ENCODE measurements at places on chromosomes 16 and 17. TPM values are rescaled to one million over a fixed set of nuclear protein-coding genes. Genes with fewer than 3 reads are reported as not detected.

DNA sequence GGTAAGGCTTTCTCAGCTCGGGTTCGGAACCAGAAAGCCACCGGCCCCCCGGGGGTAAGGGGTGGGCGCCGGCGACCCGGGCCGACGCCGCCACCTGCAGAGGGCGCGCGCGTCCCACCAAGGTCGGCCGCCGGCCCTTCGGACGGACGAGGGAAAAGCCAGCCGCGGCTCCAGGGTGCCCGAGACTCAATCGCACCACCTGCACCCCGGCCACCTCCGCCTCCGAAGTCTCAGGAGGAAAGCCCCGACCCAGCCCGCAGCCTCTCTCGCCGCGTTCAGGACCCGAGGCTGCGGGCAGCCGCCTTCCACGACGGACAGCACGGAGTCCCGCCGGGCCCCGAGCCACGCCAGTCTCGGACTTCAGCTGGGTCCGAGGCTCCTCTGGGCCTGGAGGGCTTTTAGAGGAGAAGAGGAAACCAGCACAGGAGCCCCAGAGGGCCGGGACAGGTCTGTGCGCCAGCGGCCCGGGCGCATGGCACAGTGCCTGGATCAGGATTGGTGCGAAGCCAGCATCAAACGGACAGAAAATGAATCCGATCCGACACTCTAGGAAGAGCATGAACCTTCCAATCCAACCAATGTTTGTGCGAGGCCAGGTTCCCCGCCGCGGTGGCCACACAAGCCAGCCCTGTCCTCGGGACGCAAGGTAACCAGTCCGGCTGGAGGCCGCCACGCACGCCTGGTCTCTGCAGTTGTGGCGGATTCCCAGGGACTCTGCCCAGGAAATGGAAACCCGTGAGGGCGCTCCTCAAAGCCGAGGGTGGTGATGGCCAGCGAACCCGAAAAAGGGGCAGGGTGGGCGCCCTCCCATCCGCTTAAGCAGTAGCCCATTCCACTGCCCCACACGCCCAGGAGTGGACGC lies 6.7 kb downstream of the CBX8 start:
- peak; percentile 81 for DNase-seq

GRCh38 chr16:80085606-80086005 lies 455.2 kb upstream of the DYNLRB2 start:
- DNase-seq: no peak

DNA sequence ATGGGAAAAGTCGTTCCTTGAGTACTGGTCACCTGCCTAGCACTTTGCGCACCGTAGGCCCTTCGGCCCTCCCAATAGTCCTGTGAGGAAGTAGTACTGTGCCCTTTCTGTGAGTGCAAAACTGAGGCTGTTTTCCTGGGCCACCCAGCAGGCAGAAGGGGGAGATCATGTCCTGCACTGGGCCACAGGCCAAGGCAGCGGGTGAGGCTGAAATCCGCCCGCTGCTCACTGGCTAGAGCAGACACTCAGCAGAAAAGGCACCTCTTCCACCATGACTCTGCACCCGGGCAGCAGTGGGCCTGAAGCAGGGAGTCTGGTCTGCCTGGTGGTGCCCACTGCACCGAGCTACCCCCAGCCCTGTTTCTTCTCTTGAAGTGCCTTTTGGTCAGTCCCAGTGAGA lies 20.2 kb downstream of the METTL22 start:
- no peak for DNase-seq

DNA sequence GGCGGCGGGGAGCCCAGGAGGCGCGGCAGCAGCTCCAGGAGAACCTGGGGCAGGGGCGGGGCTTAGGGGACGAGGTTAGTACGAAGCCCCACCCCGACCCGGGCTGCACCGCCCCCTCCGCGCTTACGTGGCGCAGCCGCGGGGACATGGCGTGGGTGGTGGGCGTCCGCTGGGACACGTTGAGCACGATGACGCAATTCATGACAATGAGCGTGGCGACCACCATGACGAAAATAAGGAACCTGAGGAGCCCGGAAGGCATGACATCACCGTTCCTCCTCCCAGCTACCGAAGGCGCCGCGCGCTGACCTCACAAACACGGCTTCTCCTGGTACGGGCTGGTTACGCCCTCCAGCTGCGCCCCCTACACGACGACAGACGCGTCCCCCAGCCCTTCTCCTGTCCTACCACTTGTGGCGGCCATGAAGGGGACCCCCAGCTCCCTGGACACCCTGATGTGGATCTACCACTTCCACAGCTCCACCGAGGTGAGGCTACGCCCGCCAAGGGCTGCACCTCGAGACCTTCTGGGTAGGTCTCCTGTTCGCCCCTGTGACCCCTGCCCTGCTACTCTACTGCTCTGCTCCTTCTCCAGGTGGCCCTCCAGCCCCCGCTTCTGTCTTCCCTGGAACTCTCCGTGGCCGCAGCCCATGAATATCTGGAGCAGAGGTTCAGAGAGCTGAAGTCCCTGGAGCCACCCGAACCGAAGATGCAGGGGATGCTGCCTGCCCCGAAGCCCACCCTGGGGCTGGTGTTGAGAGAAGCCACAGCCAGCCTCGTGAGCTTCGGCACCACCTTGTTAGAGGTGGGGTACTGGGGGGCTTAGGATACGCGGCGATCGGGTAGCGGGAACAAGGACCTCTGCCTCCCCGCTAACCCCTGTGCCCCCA lies at the start of gene C17orf107:
Gene C17orf107 (plus strand): TSS at position 196 of the 890 bp plus-strand sequence. CDS start 227 bp downstream, at position 423.
- peak; percentile 92 for DNase-seq

GRCh38 chr17:900336-900934 lies 79.1 kb downstream of the NXN start:
- no peak for DNase-seq

GRCh38 chr16:23836404-23837311 lies 875 bp downstream of the PRKCB start:
- peak; percentile 68 for DNase-seq

- no peak for DNase-seq
Measured at GRCh38 chr17:40064971-40065768, 2.4 kb downstream of the THRA start.

DNA sequence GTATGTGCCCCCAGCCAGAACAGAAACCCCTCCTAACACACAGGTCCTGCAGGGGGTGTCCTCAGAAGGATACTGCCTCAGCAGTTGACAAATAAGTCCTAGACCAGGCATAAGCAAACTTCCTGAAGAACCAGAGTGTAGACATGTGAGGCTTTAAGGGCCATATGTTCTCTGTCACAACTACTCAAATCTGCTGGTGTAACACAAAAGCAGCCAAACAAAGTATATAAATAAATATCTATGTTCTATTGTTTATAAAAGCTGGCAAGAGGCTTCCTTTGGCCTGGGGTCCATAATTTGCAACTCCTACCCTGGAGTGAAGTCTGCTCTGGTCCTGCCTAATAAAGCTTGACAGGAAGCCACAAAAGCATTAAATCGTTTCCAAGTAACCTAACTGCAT lies 9.9 kb downstream of the FAM83G start:
- no peak for DNase-seq

DNA sequence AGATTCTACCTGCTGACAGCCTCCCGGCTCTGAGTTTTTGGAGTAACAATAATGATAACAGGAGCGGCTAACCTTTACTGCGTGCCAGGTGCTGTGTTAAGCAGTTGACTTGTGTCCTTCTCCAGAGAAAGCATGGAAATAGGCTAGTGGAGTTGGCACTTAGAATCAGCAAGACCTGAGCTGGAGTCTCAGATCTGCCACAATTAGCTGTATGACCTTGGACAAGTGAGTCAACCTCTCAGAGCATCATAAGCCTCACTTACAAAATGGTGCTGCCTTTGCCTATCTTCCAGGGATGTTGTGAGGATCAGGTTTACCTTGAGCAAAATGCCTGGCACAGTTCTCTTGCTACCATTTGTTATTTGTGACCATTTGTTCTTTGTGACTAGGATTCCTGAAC lies 32.1 kb upstream of the TEX2 start:
- no peak for DNase-seq

- DNase-seq: peak; percentile 80
Measured at GRCh38 chr17:1961189-1961588, 63.9 kb downstream of the RTN4RL1 start.

DNA sequence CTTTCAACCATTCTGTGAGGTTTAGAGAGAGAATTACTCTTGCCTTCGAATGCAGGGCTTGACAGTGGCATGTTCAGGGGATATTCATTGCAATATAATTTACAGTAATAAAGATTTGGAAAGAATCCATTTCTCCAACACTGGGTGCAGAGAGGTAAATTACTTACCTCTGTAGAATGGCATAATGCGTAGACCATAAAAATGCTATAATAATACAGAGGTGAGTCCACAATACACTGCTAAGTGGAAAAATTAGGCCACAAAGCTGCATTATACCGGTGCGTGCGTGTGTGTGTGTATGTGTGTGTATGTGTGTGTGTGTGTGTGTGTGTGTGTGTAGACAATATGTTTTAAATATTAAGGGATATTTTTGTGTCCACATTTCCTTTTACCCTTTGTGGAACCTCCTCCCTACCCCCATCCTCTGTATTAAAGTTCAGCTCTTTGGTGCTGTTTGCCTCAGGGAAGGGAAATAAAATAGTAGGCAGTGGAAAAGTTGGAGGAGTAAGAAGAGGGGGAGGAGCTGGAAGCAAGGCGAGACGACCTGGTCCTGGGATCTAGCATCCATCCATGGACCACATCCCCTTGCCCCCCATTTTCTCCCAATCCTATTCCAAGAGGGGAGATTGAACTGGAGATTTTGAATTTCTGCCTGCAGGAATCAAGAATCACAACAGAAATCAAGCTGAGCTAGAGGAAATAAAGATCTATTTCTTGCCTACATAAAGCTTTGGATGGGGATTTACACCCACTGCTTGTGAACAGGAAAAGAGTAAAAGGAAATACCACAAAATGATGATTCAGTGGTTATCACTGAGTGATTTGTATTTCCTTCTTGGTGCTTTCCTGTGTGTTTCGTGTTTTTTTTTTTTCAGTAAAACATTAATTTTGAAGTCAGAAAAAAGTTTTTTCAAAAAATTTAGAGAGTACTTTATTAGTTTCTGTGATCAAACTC lies 124.8 kb downstream of the RGS9 start:
- no peak for DNase-seq

GRCh38 chr17:69722518-69722917 lies 308.0 kb downstream of the MAP2K6 start:
- DNase-seq: no peak

DNA sequence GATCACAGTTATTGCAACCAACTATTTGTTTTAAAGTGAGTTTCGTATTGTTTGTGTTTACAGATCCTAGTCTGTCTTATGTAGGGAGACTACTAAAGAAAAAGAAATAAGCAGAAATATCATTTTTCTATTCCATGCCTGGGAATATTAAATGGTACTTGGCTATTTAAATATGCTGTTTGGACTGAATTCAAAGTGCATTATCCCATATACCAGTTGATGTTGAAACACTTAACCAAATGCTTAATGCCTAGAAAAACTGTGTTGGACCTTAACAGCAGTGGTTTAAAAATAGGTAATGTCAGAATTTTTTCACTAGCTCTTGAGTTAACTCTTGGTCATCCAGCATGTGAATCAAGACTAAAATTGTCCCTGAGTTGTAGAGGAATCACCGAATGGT lies 37.5 kb upstream of the TOM1L1 start:
- no peak for DNase-seq

DNA sequence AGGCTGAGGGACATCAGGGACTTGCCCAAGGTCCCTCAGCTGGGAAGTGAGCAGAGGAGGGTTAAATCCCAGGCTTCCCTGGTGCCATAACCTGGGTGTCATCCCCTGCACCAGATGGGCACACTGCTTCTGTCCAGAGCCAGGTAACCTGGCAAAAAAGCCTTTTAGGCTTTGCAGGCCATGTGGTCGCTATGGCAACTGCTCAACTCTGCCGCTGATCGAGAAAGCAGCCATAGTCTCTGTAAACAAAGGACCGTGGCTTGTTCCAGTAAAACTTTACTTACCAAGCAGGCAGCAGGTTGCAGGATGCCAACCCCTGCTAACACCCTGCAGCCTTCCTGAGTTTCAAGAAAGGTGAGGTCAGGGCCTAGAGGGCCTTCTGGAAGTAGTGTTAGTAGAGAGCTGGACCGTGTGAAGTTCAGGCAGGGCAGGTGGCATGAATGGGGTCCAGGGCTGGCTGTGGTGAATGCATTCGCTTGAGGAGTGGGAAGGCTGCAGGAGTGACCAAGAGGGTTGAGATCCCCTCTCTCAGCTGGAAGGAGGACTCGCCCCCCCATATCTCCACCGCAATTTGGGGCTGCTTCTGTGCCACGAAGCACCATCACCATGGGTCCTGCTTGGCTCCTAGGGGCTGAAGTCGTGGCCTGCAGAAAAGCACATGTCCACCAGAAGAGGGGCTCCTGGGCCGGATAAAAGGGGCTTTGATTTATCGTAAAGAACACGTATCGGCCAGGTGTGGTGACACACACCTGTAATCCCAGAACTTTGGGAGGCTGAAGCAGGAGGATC lies 91.3 kb downstream of the SOCS1 start:
- DNase-seq: peak; percentile 31

DNA sequence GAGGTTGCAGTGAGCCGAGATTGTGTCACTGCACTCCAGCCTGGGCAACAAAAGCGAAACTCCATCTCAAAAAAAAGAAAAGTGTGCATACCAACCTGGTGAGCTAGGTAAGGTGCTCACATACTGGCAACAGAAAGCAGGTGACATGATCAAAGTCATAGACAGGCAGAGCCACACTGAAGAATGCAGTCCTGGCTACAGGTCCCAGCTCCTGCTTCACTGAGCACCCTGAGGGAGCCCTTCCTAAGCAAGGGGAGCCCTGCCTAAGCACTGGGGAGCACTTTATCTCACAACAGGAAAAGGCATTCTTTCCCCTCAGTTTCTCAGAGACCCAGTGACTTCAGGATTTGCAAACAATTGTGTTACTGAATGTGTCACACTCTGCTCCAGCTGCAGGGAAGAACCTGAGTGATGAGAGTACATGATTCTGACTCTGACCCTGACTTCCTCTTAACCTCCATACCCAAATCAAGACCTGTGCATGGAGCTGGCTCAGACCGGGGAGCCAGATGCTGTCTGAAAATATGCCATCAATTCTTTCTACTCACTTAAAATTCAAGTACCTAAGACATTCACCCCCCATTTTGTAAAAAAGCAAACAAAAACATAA lies 40.5 kb downstream of the ANKRD11 start:
- DNase-seq: no peak

GRCh38 chr17:36942631-36943125 lies 5.4 kb downstream of the LHX1 start:
- no peak for DNase-seq

Gene SLC16A5
- total RNA-seq: 40.0 TPM

Gene ELMO3
- total RNA-seq: 16.2 TPM

Gene CFAP97D1
- total RNA-seq: 0.12 TPM

Gene PGP
- 80.3 TPM for total RNA-seq

Gene ADAD2
- 1.5 TPM for total RNA-seq

Gene C17orf78
- not detected for total RNA-seq

Gene CHST5
- total RNA-seq: not detected

Gene CDH13
- total RNA-seq: 4.4 TPM

Data from GM23338 (cell line).